ENCODE measurements at places on chromosomes 5 and 9. TPM values are rescaled to one million over a fixed set of nuclear protein-coding genes. Genes with fewer than 3 reads are reported as not detected.

TMEM174 gene
- total RNA-seq, result not detected

RGS7BP gene
- not detected for total RNA-seq

PCDHGB2 gene
- not detected for total RNA-seq

SPARC gene
- total RNA-seq, result 0.89 TPM

ARID3C gene
- total RNA-seq, result 0.18 TPM

MEGF10 gene
- not detected for total RNA-seq

CCL27 gene
- not detected for total RNA-seq

Measured in activated naive CD4-positive, alpha-beta T cell treated with anti-CD3 and anti-CD28 coated beads, Interleukin-2, amount 10 ng/mL, durations not matched to agents 5 hours and 36 hours (primary cell).